Left renal pelvis (tissue), 4 donors: ENCODE measurements at places on chromosomes 11 and 22. TPM values are rescaled to one million over a fixed set of nuclear protein-coding genes. Genes with fewer than 3 reads are reported as not detected.
A peak's percentile ranks its signal among the peaks of the same experiment; 100 is the strongest.

DNA sequence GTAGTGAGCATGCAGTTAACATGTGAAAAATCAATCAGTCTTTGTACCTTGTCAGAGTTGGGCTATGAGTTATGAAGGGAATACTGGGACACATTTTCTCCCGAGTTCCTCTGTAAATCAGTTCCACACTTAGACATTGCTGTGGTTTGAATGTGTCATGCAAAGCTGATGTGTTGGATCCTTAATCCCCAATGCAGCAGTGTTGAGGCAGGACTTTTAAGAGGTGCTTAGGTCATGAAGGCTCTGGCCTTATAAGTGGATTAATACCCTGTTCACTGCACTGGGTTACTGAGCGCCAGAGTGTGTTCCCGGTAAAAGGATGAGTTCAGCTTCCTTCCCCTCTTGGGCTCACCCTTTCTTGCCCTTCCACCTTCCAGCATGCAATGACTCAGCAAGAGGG, 742.1 kb upstream of the TENM4 start:
- no peak for DNase-seq

- DNase-seq, result no peak
Observed at GRCh38 chr11:33897761-33898375, 6.0 kb upstream of the LMO2 start.

Gene OR52H1
- not detected for polyA plus RNA-seq

GRCh38 chr11:112745973-112746372, 215.2 kb upstream of the NCAM1 start:
- DNase-seq, result no peak

Gene PATE2
- 0.09 TPM for polyA plus RNA-seq

Gene MMP27
- polyA plus RNA-seq, result not detected

GRCh38 chr11:23976841-23977271, 520.0 kb upstream of the LUZP2 start:
- no peak for DNase-seq

DNA sequence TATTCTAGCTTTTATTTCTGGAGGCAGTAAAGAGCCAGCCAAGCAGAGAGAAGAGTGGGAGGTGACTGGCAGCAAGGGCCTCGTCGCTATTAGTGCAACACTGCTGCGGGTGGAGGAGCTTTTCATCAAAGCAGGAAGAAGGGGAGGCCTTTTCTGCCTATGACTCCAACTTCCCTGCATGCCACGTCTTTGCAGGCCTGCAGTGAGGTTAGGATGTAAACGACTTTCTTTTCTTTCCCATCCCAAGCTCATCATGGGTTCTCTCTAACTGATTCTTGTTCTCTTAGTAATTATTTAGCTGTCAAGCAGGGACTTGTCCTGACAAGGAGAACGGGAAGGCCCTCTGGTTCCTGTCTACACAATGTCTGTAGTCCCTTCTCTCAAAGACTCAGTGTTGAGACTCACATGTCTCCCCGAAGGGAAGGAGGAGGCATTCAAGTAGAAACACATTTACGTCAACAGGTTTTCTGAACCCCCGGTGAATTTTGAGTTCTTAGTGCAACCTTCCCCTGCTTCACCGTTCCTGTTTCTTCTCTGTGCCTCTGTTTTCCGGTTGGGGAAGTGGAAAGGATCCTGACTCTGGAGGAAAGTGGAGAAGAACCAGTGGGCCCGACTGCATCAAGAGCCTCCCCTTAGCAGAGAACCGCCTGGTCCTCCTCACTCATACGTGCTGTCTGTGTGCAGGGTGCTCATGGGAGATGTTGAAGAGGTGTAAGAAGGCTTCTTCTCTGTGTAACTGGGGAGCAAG, 56.9 kb downstream of the PACS1 start:
- peak; percentile 29 for DNase-seq

DNA sequence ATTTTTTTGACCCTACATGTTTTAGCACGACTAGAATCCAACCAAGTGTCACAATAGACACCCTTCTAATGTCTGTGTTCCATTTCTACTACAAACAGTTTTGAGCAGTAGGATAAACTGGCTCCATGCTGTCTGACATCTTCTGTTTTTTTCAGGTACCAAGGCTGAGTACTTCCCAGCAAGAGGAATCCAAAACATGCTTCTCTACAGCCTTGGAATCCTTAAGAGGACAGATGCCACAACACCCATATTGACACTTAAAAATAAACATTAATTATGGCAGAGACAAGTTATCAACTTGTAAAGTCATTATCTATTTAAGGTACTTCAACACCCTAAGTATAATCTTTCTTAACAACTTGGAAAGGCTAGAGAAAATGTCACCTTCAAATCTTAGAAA, 54.2 kb downstream of the LGR4 start:
- DNase-seq, result no peak

GRCh38 chr22:37242395-37242918, 1.6 kb downstream of the RAC2 start:
- DNase-seq, result no peak

DNA sequence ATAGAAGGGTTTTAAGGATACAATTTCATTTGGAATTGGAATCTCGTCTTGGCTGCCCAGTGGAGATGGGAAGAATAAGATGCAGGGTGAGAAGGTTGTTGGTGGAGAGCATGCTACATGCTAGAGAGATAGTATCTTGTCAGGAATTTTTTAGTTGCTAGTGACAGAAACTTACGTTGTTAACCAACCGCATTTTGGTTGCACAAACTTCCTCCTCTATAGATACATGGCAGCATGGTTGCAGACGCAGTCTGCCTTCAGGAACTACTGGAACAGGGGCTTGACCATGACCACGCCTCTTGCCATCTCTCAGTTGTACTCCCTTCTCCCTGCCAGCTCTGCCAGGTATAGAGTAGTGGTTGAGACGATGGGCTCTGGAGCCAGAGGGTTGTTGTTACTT, 13.5 kb upstream of the CCDC90B start:
- no peak for DNase-seq

- DNase-seq, result no peak
Observed at GRCh38 chr11:119389611-119390254, 8.2 kb upstream of the USP2 start.

Gene EIF3L
- 981 TPM for polyA plus RNA-seq

Gene TREH
- 0.64 TPM for polyA plus RNA-seq

Gene SLC22A8
- 51.1 TPM for polyA plus RNA-seq

Gene KCNQ1
- 10.5 TPM for polyA plus RNA-seq
